ENCODE measurements at places on chromosomes 4 and X.

DNA sequence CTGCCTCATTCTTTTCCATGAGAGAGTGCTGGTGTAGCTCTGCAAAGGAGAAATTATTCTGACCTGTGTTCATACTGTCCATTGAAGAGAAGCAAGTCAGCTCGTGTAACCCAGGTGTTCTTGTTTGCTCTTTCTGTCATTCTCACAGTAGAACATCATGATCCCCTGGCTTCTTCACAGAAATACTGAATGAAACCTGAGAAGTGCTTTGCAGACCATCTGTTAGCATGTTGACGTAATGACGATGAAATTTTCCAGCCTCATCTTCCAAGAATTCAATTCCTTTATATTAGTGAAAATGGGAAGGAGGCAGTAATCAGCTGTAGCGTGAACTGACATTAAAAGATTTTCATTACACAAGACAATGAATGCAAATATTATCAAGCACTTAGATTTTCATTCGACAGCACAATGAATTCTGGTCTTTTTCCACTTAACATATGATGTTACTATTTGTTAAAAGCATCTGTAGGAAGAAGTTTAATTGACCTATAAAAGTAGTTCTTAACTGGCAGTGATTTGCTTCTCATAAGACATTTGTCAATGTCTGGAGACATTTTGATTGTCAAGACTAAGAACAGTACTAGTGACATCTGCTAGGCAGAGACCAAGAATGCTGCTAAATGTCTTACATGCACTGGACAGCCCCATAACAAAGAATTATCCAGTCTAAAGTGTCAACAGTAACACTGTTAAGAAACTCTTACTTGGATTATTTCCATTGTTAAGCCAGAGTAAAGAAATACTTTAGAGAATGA lies 246.3 kb downstream of the BANK1 start:
- peak; percentile 70 for DNase-seq

DNA sequence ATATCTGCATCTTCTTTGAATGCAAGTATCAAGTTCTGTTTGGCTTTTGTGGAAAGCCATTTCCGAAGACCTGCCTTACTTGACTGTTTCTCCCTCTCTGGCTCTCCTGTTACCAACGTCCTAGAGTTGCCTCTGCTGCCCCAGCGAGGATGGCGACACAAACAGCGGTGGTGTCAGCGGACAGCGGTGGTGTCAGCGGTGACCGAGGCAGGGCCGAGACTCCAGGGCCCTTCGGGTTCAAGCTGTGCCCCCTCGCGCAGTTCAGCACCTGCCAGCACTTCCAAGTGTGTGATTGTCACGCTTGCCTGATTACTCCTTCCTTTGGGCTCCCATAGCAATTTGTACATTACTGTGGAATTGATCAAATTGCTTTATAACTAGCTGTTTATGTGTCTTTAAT lies 336.9 kb upstream of the FAT1 start:
- no peak for DNase-seq

DNA sequence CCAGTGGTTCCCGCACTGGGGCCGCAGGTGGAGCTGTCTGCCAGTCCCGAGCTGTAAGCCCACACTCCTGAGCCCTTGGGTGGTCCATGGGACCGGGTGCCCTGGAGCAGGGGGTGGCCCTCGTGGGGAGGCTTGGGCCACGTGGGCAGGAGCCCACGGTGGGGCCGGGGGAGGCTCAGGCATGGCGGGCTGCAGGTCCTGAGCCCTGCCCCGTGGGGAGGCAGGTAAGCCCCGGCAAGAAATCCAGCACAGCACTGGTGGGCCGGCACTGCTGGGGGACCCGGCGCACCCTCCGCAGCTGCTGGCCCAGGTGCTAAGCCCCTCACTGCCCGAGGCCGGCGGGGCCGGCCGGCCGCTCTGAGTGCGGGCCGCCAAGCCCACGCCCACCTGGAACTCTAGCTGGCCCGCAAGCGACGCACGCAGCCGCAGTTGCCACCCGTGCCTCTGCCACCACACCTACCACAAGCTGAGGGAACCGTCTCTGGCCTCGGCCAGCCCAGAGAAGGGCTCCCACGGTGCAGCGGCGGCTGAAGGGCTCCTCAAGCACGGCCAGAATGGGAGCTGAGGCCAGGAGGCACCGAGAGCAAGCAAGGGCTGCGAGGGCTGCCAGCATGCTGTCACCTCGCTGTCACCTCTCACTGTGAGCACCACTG lies 2.0 kb upstream of the METAP1 start:
- no peak for DNase-seq

DNA sequence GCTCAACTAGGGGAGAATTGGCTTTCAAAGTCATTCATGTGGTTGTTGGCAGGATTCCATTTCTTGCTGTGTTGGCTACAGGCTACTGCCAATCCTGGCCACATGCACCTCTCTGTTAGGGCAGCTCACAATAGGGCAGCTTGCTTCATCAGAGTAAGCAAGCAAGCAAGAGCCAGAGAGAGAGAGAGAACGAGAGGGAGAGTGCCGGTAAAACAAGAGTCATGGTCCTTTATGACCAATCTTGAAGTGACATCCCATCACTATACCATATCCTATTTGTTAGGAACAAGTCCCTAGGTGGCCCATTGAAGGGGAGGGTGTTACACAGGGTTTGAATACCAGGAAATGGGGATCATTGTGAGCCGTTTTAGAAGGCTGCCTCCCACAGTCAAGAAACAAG lies 33.0 kb upstream of the TLR2 start:
- no peak for DNase-seq

GRCh38 chr4:87839592-87839946 lies 6.8 kb downstream of the MEPE start:
- DNase-seq, result no peak

- peak; percentile 40 for DNase-seq
Observed at GRCh38 chr4:72843466-72843865, 226.1 kb downstream of the COX18 start.

GRCh38 chrX:40385256-40385655 lies 195.5 kb upstream of the ATP6AP2 start:
- DNase-seq, result no peak

GRCh38 chrX:147342197-147342596 lies 527.7 kb upstream of the CXorf51A start:
- DNase-seq, result no peak

DNA sequence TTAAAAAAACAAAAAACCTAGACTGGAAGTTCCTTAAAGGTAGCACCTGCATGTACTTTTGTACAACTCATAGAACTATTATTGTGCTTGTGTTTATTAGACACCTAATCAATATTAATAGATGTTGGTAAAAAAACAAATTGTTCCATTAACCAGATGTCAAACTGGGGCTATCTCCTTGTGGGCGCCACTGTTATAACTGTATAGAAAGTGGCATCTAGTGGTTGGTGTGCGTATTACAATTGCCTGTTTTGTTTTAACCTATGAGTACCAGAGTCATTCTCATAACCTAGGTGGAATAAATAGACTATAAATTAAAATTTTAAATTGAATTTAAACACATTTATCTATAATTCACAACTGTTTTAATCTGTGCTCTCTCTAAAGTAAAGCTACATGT lies 97.4 kb downstream of the COL4A5 start:
- peak; percentile 64 for DNase-seq

GRCh38 chrX:68865300-68865699 lies 36.5 kb downstream of the EFNB1 start:
- DNase-seq, result no peak

DNA sequence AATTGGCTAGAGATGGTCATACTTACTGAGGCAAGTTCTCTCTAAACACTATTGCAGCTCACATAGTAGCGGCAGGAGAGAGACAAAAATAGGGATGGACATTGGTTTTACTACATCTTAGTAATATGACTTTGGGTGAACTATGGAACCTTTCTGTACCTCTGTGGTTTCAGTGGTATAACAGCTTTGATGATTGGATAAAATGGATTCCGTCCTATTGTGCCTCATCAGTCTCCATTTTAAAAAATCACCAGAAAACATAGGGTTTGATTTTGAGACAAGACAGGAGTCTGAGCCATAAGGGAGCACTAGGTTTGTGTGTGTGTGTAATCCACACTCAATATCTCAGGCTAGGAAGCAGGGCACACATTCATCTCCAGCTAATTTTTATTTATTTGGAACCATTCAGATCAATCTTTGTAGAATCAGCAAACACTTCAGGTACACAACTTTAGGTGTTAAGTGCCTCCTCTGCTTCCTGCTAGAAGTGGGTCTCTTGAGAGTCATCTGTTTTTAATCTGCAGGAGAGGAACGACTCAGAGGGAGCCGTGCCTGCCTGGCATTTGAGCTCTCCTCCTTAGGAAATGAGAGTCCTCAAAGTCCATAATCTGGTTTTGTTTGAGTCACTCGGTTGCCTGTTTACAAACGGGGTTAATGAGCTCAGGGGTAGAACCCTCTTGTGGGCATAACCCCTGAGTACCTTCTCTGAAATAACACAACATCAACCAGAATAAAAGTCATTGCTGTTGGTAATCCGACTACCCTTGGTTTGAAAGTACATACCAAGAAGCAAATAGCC lies 238.5 kb upstream of the BOD1L1 start:
- peak; percentile 47 for DNase-seq

GRCh38 chr4:119942806-119943205 lies 123.8 kb downstream of the MAD2L1 start:
- peak; percentile 19 for DNase-seq

DNA sequence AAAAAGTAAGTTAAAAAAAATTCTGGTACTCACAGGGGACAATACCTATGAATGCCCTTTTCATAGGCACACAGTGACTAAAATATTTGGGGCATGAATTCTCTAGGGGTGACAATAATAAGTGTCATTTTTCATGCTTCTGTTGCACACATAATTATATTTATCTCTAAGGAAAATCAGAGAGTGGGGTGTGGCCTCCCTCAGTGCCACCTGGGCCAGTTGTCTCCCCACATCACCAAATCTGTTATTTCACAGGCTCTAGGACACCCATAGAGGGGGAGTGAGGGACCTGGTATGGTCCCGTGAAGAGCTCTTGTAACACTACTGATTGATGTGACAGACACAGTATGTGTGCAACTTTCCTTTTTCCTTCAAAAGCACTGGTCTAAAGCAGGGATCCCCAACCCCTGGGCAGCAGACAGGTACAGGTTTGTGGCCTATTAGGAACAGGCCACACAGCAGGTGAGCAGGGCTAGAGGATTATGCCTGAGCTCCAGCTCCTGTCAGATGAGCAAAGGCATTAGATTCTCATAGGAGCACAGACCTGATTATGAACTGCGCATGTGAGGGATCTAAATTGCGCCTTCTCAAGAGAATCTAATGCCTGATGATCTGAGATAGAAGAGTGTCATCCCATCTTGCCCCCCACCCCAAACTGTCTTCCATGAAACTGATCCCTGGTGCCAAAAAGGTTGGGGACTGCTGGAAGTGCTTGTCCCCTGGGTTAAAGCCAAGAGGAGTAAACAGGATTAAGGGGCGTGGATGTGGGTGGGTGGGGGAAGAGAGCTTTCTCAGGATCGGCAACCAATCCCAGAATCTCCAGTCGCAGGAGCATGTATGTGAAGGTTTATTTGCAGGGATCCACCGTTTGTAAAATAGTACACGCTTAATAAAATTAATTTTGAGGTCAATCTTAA lies 856 bp downstream of the SLC9B1 start:
- peak; percentile 60 for DNase-seq

GRCh38 chr4:147960971-147961370 lies 229.1 kb downstream of the ARHGAP10 start:
- no peak for DNase-seq

DNA sequence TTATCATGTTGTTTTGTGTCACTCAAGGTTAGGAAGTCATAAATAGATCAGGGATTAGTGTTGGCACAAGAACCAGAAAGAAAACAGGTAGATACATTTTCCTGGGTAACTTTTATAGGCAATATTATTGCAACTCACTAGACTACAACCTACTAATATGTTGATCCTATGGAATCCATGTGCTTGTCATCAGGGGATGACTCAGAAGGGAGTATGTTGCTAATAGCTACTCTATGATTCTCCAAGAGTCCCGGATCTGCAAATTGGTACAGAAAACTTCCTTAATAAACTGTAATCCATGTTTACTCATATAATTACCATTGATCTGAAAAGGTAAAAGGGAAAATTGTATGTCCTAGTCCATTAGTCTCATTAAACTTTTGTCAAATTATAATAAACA lies 11.7 kb upstream of the GNRHR start:
- peak; percentile 7 for DNase-seq

DNA sequence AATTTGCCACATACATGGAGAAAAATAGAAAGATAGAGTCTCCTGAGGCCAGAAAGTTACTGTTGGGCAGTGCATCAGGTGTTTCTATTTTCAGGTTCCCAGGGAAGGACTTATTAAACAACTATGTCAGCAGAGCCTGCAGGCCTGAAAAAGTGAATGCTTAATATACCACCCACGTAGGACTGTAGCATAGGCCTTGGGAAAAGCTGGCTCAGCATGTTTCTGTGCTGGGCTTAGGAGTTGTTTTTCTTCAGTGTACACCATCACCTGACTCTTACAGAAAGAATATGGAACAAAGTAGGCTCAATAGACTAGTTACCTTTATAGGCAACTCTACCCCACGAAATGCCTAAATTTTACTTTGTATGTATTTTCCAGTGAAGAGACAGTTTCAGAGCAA lies 1385.9 kb downstream of the FAM133A start:
- no peak for DNase-seq

- DNase-seq, result no peak
Observed at GRCh38 chr4:38157592-38157991, 197.4 kb downstream of the PTTG2 start.

Data from adipocyte (in vitro differentiated cells).